Naive thymus-derived CD4-positive, alpha-beta T cell (primary cell): ENCODE measurements at places on chromosomes 12 and 14.

DNA sequence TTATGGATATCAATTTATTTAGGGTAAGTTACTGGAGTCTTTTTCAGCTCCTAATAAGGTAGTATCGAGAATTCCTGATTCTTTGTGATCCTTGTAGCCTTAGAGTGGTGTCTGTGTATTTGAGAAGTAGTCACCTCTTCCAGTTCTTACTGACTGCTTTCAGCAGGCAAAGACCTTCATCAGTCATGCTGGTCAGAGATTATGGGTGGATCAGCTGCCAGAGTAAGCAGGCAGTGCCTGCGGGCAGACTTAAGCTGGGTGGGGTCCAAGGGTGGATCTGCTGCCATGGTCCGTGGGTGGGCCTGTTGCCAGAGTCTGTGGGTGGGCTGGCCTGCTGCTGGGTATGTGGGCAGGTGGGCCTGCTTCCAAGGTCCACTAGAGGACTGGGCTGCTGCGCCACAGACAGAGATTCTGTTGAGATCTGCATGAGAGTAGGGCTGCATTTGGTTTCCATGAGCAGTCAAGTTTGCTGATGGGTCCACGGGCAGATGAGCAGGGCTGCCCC lies 188.7 kb downstream of the ANO2 start:
- no peak for DNase-seq

DNA sequence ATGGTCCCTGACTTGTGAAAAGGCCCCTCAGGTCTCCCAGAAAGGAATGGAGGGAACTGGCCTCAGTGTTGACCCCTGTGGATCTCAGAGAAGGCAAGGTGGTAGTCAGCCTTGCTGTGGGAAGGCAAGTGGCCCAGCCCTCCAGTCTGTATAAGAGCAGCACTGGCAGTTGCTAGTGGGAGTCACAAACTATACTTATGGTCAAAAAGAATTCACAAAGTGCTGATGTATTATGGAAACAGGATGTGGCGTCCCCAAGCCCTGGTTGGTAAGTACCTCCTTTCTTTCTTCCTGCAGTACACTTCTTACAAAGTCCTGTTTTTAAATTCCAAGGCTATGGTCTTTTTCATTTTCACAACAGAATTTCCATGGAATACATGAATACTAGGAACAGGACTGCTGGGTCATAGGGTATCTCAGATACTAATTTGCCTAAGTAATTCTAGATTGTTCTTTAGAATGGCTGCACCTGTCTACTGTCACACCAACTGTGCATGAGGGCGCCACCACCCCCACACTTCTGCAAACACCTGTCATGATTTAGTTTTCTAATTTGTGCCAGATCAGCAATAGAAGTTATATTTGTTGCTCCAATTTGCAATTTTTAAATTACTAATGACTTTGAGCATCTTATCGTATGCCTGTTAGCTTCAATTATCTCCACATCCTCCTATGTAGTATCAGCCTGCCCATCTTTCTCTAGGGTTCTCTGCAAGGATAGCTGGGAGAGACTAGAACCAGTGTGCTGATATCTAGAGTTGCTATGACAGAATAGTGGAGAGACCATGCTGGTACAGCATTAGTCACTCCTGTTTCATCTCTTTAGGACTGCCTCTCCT lies 40.7 kb upstream of the TMEM263 start:
- DNase-seq = no peak

- no peak for DNase-seq
Measured at GRCh38 chr12:14171106-14171505, 189.7 kb upstream of the GRIN2B start.

GRCh38 chr14:104974665-104975390 lies 3.3 kb downstream of the AHNAK2 start:
- no peak for DNase-seq

- no peak for DNase-seq
Measured at GRCh38 chr12:26822026-26822425, 11.0 kb downstream of the ITPR2 start.

DNA sequence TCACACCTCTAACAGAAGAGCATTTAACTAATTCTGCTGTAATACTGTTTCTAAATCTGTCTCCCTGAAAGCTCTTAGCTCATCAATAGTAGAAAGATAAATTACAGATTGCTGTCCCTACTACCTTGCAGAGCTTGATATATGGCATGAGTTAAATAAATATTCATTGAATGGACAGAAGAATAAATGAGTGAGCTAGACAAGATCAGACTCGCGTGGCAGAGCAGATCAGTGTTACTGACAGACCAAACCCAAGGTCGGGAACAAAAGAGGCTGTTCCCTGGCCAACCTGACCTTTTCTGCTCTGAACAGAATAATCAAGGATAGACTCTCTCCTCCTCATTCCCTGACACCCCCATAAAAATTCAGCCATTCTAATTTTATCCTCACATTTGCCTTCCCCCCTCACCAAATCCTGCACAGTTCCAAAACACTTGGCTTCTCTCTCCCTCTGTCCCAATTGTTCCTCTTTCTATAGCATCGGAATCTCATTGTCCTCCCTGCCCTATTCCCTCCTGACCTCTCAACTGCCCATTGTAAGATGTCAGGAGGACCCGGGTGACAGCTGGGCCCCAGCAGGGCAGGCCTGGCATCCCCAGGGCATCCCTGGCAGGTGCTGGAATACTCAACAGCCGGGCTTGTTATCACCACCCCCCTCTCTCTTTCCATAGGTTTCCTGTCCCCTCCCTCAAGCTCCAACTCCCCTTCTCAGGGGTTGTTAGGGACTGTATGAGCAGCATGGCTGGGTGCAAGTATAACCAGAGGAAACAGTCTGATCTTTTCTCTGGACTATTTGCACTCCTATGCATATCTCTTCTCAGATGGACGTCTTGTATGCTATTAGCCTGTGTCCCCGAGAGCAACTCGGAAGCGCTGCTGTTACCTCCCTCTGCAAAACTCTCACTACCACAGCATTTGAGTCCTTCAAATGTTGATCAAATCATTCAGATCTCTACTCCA lies 19.9 kb downstream of the NEUROD4 start:
- DNase-seq = no peak
